ENCODE measurements at places on chromosomes 4 and X.
A peak's percentile ranks its signal among the peaks of the same experiment; 100 is the strongest.

DNA sequence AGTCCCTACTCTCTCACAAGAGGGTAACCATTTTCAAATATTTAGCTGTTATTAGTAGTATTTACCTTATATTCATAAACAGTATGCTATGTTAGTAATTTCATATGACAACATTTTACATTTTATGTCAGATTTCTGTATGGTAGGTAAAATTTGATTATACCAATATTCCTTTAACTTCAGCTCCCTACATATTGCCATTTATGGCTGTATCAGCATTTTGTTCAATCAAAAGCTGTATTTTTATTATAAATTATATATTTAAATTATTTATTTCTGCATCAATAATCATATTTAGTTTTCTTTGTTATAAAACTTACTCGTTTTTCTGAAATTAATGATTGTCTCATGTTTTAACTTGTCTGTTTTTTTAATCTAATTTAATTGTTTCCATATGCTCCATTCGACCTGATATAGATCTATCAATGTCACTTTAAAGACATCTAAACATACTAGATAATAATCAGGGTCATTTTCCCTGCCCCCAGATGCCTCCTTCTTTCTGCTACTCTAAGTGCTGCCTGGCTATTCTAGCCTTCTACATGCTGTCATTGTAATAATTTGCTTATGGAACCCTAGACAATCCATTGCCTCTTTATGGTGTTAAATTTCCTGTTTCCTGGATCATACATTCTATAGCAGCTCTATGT lies 1976.7 kb upstream of the ADGRL3 start:
- no peak for ATAC-seq

DNA sequence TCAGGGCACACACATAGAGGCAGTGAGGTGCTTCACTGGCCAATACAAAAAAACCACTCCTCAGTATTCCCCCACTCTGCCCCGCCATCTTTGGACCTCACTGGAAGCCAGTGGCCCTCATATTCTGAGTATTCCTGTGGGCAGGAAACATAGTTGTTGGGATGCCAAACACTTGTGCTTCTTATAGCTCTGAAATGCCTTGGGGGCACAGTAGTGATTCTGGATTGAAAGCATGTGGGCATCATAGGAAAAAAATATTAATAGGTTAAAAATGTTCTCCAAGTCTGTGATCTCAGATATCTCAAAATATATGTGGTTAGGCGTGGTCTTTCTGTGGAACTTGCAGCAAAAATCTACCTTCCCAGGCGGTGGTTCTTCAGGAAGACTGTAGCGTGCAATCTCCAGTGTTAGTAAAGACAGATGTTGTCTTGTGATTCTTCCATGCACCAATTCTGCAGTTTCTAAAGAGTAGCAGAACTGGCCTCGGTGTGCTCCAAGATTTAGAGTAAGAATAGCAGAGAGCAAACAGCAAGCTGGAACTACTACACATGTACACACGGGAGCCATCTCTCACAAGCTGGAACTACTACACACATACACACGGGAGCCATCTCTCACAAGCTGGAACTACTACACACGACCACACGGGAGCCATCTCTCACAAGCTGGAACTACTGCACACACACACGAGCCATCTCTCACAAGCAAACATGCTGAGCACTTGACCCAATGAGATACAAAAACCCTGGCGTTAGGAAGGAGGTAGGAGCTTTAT lies 8.0 kb upstream of the TENM3 start:
- no peak for ATAC-seq

- ATAC-seq: no peak
Measured at GRCh38 chr4:137203601-137204000, 328.7 kb downstream of the PCDH18 start.

DNA sequence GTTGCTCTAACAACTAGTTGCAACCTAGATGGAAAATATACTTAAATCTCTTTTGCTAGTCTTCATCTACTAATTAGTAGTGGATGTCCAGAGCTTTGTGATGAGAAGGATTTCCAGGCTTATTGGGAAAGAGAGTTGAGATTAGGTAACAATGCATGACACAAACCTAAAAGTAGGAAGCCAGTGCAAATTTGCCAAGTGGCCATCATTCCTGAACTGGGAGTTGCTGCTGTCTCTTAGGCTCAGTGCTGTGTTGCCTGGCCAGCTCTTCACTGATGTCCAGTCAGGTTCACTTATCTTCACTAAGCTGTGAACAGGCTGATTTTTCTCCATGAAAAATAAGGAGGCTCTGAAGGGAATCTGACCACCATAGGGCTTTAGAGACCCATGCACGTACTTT lies 105.6 kb upstream of the AMOT start:
- no peak for ATAC-seq

DNA sequence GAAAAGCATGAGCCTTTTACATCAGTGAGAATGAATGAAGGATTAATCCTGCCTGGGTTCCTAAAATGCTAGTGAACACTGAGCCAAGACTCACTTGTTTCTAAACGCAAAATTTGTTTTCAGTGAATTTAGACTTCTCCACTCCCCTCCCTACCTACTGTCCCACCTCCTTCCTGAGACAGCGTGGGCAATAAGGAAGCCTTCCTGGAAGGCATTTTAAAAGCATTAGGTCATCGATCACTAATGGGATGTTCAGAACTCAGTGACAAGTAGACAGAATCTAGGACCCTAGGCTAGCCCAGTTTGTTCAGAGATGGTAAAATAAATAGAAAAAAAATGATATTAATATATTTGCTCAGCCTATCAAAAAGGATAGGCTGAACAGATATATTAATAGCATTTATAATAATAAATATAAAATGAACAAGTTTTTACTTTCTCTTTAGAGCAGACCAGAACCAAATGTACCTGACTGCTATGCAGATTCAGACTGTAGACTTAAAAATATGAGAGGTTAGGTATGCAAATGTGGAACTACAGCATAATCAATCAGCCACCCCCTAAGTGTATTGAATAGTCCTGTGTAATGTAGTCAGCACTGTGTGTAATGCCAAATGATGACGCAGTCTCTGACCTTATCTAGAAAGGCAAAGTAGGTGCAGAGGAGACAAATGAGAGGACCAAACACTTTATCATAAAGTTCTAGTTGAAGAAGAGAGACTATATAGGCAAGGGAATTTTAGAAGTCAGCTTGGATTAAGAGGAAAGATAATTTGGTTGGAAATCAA lies 331.1 kb downstream of the GPAT3 start:
- peak; percentile 74 for ATAC-seq

- ATAC-seq: peak; percentile 74
Measured at GRCh38 chr4:93475730-93476129, 352.8 kb upstream of the ATOH1 start.

GRCh38 chr4:48121180-48121579 lies 12.9 kb downstream of the TXK start:
- ATAC-seq: no peak

GRCh38 chrX:136623396-136623795 lies 24.6 kb upstream of the CD40LG start:
- no peak for ATAC-seq

DNA sequence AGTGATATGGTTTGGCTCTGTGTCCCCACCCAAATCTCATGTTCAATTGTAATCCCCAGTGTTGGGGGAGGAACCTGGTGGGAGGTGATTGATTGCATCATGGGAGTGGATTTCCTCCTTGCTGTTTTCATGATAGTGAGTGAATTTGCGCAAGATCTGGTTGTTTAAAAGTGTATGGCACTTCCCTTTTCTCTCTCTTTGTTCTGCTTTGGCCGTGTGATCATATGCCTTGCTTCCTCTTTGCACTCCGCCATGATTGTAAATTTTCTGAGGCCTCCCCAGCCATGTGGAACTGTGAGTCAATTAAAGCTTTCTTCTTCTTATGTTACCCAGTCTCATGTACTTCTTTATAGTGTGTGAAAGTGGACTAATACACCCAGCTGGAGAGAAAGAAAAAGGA lies 113.0 kb upstream of the AADAT start:
- no peak for ATAC-seq

GRCh38 chr4:3492741-3493719 lies 29.9 kb downstream of the DOK7 start:
- ATAC-seq: no peak

- ATAC-seq: no peak
Measured at GRCh38 chrX:105018865-105019264, 201.6 kb downstream of the TEX13A start.

DNA sequence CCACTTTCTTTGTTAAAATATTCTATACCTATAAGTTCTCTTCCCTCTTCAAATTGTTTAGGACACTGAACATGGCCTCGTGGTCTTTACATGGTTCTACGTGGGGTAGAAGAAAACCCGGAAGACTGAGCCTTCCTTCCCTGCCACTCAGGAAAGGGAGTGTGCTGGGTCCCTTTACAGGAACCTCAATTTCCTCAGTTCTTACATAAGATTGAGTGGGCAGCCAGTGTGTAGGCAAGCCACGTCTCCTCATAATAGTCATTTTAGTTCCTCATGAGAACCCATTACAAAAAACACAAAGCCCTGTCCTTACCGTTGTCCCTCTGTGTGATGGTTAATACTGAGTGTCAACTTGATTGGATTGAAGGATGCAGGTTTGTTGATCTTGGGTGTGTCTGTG lies 28.7 kb upstream of the SMIM10L2A start:
- ATAC-seq: no peak

DNA sequence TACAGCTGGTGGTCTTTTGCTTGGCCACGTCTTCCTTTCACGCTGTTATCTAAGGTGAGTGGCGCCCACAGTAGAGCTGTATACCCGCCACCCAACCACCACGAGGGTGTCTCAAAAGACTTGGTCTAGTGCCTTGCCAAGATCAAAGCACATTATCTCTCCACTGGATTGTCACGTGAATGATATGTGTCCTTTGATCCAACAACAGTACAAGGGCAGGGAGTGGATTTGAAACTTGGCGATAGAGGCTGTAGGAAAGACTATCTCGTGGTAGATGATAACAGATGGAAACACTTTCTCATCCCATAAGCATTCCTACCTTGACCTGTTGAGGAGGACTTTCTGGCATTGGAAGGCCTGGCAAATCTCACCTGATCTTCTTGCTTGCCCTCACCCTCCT lies 37.7 kb upstream of the BCLAF3 start:
- ATAC-seq: no peak

GRCh38 chr4:145782756-145783155 lies 102.8 kb downstream of the C4orf51 start:
- no peak for ATAC-seq

DNA sequence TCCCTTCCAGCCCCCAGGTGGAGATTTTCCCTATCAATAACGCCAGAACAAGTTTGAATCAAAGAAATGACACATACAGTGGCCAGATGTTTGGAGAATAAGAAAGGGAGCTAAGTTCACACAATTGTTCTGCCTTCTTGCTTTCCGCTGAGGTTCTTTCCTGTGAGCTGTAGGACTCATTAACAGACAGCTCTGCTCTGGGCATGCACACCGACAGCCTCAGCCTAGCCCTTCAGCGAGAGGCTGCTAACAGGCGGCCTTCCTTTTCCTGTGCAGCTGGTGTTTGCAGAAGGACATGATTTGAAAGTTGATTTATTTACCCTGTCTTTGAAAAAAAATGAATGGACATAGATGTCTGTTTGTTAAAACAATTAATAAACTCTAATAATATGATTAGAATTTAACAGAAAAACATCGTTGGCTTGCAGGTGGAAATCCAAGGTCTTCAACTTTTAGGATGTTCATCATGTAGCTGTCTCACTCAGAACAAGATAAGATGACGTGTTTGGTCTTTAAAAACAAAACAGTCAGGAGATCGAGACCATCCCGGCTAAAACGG lies 183.3 kb downstream of the KDR start:
- ATAC-seq: no peak

- ATAC-seq: peak; percentile 58
Measured at GRCh38 chrX:151970661-151971060, 3.8 kb downstream of the GABRE start.

DNA sequence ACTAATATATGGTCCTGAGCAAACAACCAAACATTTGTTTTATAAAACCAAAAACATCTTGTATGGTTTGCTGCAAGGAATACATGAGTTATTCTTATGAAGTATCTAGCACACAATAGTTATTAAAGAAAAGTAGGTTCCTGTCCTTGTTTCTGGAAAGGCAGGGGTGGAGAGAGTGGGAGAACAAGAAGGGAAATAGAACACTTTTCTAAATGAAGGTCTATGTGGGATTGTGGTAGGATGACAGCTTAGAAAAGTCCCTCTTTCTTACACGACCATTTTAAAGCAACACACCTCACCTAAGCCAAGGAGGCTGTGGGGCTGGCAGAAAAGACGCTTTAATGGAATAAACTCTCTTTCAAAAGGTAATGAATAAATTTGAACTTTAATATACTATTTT lies 164.6 kb downstream of the ARAP2 start:
- ATAC-seq: no peak

DNA sequence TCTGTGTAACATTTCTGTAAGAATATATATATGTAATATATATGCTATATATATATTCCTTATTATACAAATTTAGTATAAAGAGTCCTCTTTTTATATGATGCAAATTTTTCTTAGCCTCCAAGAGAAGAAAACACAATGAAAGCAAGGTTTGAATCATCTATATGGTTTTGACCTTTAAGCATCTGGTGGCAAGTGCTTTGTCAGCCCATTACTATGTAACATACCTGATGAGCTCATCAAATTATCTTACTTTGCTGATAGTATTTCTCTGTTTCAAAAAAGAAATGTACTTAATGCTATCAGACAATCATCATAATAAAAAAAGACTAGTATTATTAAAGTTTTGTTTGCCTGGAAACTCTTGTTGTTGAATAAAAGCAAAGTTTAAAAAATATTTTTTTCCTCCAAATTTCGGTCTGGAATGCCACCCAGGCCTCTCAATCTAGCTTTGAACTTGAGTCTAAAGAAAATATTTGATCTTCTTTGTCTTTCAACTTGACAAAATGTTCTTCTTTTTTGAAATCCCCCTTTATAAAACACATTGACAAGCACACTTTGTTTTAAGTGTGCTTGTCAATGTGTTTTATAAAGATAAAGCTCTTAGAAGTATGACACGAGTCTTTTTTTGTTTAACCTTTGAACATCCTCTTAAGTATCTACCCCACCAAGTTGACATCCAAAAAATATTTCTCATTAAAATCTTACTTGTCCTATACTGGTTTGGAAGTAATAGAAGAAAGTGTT lies 26.2 kb downstream of the ZNF330 start:
- ATAC-seq: no peak
